ENCODE measurements at places on chromosomes 12 and 14.

GRCh38 chr12:19689226-19689625, 249.9 kb downstream of the AEBP2 start:
- DNase-seq, result no peak

DNA sequence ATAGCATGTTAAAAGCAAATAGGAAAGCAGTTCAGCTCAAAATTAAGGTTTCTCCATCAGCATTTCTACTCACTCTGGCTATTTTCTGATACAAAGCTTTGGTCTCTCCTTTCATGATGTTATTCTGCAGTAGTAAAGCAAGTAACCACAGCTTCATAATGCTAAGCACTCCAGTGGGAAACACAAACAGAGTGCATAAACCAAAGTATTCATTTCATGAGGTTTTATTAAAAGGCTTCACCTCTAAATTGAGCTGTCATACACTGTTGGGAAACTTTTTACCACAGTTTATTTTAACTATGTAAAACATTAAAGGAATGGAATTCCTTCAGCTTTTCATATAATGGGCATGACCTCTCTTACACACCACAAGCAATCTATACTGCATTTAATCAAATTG, 157.9 kb upstream of the LMO3 start:
- DNase-seq, result no peak

DNA sequence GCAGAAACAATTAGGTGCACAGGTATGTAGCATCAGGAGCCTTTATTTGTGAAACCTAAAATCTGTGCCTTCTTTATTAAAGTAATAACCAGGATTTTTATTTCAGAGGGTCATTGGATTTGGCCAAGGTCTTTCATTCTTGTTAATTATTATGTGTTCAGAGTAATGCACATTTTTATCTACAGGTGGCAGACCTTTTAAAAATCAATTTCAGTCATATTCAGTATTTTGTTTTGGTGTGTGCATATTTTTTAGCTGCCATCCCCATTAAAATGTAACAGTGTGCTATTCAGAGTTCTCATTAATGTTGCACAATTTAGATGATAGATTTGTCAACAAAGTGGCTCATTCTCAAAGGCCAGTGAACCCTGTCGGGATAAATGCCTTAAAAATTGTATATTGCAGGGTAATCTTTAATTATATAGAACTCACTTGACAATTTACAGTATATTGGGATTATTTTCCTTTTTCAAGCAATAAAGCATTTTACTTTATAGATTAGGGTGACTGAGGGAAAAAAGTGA, 319.3 kb upstream of the SOX5 start:
- DNase-seq, result no peak

GRCh38 chr12:94689646-94690036, 39.3 kb upstream of the TMCC3 start:
- DNase-seq, result no peak

- no peak for DNase-seq
These were observed 167.1 kb downstream of the TBX5 start for GRCh38 chr12:114238808-114239207.

DNA sequence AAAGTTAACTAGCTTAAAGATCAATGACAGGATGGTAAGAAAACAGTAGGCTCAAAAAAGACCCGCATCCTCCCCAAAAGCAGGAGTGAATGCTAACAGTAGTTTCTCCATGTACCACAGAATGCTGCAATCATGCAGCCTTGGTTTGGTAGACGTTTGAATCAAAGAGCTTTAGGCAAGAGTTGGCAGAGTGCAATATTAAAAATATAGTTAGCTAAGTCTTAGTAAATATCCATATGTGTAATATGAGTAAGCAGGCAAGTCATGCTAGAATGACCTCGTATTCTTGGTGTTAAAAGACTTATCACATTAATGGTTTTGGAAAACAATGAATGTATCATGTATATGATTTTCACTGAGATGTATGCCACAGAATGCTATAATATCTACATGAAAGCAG, 18.8 kb upstream of the KLRF1 start:
- no peak for DNase-seq

DNA sequence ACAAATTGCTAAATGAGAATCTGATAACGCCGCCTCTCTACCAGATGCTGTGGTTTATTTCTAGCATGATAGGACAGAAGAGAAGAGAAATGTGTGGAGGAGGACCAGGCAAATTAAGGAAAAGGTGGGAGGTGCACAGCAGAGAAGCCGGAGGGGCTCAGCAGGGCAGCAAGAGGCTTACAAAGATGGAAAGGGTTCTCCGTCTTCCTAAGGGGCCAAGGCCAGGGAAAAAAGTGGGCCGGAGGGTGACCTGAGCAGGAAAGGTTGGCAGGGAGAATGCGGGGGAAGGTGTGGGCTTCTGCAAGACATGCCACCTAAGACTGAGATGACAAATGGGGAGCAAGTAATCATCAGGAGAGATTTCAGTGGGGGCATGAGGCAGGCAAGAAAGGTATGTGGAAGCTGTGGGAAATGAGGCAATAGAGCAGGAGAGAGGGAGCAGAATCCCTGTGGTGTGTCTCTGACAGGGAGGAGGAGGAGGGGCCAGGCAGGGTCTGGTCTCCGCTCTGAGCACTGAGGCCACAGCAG, 18.7 kb downstream of the MANSC1 start:
- no peak for DNase-seq

DNA sequence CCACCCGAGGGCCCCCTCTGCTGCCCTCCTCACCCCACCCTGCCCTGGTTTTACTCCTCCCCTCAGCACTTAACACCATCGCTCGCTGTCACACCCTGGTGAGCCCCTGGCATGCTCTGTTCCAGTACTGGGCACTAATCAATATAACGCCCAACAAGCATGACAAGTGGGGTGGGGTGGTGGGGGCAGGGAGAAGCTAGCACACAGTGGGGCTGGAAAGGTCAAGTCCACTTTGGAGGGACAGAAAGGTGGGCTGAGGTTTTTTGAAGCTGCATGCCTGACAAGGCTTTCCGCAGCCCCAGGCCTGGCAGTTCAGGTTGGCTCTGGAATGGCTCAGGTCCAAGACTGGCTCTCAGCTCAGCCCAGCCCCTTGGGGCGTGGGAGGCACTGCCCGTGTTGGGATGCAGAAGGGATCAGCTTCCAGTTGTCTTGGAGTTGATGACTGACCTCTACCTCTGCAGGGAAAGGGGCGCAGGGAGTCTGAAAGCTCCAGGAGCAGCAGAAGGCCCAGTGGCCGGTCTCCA, 34.1 kb downstream of the PLEKHG3 start:
- no peak for DNase-seq

GRCh38 chr14:80426683-80427082, 215.4 kb upstream of the DIO2 start:
- DNase-seq, result no peak

DNA sequence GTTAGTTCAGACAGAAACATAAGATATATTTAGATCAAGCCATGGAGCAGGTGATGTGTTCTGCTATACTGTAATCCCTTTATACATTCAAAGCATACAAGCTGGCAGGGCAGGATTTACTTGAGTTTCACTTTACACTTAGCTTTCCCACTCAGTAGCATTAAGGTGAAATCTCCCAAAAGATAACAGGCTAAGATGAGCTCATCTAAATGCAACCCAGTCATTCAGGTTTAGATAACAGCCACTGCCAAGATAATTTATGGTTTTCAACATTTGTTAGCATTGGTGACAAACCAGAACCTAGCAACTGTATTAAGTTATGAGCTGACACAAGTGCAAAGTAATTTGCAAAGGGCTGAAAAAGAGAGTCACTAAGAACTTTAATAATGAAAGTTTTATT, 925.1 kb upstream of the ATXN7L3B start:
- DNase-seq, result no peak

GRCh38 chr14:57797160-57797559, 68.7 kb downstream of the SLC35F4 start:
- no peak for DNase-seq

DNA sequence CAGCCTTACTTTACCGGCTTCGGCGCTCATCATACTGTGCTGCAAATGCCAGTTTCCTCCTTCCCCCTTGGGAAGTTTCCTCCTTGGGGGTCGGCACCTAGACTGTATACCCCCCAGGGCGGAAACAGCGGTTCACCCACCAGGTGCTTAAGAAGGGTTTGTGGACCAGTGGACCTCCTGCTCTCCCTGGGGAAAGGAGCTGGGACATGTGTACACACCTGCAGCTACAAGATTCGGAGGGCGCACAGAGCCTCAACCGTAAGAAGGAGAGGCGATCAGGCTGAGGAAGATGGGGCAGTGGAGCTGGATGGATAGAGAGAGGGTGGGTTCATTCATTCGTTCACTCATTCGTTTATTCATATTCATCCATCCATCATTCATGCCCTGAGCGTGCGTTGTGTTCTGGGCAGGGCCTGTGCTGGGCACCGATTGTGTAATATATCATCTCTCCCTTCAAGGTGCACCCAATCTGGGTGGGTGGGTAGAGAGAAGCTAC, 717 bp upstream of the ZNF839 start:
- DNase-seq, result no peak

GRCh38 chr12:97342130-97342529, 120.5 kb upstream of the RMST start:
- DNase-seq, result no peak

DNA sequence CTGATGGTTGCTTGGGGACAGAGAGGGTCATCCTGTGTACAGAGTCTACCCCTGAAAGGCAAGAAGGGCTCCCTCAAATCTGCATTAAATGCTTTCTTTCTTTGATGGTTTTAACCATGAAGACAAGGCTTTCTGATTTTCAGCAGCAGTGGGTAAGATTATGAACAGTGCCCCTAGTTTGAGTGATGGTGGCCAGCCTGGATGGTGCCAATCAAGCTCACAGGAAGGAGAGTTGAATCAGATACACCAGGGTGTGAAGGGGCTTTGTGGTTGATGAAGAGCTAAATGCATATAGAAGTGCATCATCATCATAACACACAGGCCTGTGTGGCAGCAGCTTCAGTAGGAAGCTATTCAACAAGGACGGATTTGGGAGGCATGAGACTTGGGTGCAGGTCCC, 5.7 kb downstream of the KRT85 start:
- no peak for DNase-seq

- DNase-seq, result peak; percentile 74
These were observed 8.3 kb upstream of the PLEK2 start for GRCh38 chr14:67420102-67420739.

DNA sequence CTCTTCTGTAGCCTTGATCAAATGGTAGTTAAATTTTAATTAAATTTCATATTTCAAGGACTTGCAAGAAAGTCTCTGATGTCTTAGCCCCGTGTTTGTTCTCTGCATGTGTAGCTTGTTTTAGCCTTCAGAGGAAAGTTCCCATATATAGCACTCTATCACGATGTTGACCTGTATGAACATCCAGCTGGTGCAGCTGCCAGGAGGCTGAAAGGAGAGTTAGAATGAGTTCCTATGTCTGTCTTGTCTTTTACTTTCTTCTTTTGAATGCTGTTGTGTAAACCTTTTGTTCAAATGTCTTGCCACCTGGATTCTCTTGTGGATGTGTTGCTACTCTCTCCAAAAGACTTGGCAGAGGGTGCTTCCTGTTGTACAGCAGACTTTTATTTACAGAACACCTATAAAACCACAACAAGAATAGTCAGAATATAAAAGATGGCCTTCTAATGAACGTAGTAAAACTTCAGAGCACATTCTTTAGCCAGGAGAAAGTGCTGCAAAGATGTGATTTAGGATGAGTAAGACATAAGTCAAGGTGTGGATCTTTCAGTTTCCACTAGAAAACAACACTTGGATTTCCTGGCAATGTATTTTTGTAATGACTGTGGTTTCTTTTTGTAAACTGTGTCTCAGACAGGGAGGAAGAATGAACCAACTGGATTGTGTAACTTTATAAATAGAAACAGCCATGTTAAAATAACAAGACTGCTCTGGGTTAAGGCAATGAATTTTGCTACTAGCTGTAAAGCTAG, 17.2 kb downstream of the NAV3 start:
- no peak for DNase-seq

DNA sequence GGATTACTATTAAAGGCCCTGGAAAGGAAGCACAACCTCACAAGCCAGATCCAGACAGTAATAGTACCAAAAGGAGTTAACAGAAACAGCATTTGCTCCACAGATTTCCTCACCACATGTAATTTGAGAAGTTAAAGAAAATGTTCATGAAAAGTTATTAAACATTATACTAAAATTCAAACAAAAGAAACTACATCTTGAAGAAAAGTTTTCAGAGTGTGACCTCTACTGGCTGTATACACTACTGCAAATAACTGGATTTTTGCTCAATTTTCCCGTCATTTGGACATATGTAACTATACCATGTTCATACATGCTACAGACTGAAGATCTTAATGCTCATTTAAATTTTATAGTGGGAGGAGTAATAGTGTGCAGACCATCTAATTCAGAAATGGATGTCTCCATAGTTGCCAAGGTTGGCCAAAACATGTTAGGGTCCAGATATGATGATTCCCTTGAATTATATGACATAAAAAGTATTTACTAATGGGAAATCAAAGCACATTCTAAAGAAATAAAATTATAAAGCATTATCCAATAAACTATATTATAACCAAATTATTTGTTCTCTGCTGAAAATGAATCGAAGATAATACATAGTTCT, 5.6 kb downstream of the KRR1 start:
- DNase-seq, result no peak

DNA sequence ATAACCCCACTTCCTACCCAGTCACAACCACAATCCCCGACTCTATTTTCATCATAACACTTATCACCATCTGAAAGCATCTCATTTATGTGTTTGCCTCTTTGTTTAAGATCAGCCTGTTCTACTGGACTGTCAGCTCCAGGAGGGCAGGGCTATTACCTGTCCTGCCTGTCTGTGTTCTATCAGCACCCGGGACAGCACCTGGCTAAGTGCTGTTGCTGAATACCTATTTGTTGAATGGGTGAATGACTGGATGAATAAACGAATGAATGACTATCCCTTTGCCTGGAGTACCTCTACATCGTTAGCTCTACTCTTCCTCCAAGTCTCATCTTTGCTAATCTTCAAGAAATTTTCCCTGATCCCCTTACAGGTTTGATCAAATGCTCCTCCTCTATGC, 69.0 kb downstream of the WSCD2 start:
- no peak for DNase-seq

GRCh38 chr14:62665286-62665685, 380.0 kb downstream of the KCNH5 start:
- DNase-seq, result no peak

GRCh38 chr14:54839701-54840119, 62.9 kb downstream of the GCH1 start:
- DNase-seq, result no peak

DNA sequence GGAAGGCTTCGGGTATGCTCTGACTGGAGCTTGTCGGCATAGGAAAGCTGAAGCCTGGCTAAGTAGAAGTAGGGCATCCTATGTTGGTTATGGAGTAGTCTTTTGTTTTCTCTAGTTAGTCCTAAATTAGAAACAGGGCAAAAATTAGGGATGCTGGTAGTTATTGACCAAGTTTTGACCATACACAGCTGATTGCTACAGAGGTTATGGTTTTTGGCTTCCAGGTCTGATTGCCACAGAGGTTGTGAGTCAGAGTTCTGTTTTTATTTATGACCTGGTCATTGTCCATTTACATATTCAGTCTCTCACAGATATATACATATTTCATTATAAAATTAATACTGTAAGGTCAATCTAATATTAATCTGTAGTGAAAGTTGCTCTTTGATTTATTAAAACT, 219.2 kb downstream of the FSCB start:
- no peak for DNase-seq

- DNase-seq, result no peak
These were observed 44.3 kb downstream of the TUNAR start for GRCh38 chr14:95920769-95921438.
